Activated CD4-positive, alpha-beta T cell treated with anti-CD3 and anti-CD28 coated beads for 1 hour (primary cell): ENCODE measurements at places on chromosomes 2 and 18.

DNA sequence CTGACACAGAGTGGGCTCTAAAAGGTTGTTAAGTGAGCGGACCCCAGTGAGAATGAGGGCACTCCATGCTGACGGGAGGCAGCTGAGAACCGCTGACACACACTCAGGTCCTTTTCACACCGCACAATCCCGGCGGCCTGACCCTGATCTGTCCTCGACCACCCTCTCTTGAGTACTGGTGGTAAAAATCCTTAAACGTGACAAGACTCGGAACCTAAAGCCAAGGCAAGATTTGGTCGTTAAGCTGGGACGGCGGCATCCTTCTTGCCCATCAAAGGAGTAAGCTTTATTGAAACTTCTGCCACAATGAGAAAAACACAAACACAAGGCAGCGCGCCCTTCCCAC lies 569 bp downstream of the TMX3 start:
- DNase-seq, result no peak

DNA sequence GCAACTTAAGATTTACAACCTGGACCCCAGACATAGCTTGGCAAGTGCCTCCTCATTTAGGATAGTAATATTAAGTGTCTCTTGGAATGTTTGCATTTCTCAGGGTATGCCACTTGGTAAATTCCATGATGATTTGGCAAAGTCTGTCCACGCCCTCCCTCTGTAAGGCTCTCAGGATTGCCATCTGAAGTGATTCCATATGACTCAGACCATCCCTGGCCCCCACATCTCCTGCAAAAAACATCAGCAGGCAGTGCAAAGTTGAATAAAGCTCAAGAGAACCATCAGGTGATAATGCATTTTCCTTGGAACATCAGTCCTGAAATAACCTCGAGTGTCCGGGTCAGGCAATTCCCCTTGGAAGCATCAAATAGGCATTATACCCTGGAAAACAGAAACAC lies 27.1 kb upstream of the PIEZO2 start:
- DNase-seq, result no peak

GRCh38 chr18:23207191-23207955 lies 72.1 kb downstream of the CABLES1 start:
- DNase-seq, result no peak

DNA sequence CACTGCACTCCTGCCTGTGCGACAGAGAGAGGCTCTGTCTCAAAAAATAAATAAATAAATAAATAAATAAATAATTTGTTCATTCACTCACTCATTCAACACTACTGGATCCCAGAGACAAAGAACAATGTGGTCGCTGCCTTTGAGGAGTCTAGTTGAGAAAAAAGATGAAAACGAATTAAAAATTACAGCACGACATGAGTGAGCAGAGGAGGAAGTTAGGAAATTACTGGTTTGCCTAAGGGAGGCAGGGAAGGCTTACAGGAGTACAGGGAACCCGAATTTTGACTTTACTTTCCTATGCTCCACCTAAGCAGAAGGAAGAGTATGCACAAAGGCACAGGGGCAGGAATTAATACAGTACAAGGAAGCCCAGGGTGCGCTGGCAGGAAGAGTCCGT lies 4.2 kb upstream of the KCMF1 start:
- no peak for DNase-seq

- DNase-seq, result no peak
These were observed 235.8 kb upstream of the MEX3C start for GRCh38 chr18:51433296-51433695.

DNA sequence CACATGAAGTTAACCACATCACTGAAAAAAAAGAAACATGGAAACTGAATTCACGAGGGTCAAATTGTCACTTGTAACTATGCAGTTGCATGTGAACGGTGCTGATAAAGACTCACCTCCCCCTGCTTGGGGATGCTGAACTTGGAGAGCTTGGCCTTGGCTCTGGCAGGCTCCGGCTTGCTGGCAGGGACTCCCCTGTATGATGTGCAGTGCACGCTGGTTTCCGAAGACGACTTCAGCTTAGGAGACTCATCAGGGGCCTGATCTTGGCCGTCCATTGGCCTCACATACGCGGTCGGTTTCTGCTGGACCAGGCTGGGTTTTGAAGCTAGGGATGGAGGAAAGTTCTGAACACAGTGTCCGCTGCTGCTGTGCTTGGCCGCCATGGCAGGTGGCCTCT lies 135.9 kb downstream of the AFF3 start:
- DNase-seq, result no peak
